Activated CD4-positive, alpha-beta memory T cell treated with anti-CD3 and anti-CD28 coated beads for 36 hours (primary cell): ENCODE measurements at places on chromosomes 12 and 14.

DNA sequence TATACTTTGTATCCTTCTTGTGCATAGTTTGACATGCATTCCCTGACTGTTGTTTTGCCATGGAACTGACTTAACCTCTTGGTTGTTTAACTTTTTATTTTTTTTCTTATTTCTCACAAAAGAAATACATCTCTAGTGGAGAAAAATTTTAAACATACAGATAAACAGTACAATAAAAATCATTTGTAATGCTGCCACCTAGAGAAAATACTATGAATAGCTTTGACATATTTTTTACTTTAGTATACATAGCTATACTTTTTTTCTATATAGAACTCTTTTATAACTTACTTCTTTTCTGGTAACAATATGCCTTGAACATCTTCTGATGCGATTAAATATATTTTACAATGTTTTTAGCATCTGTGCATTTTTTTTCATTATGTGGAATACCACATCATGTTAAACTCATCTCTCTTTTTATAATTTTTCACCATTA is 184.5 kb downstream of the AKAP6 start:
- no peak for DNase-seq

GRCh38 chr14:95163666-95164065 is 6.3 kb upstream of the DICER1 start:
- DNase-seq = no peak

GRCh38 chr12:107317751-107318555 is 224.6 kb upstream of the CRY1 start:
- peak; percentile 93 for DNase-seq

GRCh38 chr14:95663226-95663797 is 22.9 kb upstream of the TCL1B start:
- no peak for DNase-seq

DNA sequence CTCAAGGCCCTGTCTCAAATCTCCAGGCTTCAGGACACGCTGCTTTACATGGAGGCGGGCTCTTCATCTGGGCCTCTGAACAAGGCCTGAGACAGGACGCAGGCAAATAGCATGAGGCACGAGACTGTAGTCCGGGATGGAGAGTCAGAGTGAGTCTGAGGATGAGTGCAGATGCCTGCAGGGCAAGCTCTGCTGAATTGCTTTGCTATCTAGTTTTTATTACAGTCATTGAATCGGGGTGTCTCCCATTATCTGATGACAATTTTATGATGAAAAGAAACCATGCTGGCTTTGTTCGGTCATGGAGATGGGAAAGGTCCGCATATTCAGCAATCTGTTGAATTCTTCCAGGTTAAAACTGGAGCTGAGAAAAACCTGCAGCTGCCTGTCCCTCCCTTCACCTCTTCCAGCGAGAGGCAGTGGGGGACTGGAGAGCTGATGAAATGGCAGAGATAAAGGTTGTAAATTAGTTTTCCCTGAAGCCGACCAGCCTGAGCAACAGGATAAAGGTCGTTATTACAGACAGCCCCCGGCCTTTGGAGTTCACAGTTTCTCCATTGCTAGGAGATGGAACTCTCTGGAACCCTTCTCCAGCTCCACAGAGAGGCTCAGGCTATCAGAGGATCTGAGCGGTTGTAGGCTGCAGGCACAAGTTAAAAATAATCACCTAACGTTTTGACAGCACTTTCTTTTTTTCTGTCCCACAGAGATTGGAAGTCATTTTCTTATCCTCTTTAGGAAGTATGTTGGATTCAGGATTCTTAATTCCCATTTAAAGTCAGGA is 1.3 kb upstream of the ADGRD1 start:
- DNase-seq = no peak

DNA sequence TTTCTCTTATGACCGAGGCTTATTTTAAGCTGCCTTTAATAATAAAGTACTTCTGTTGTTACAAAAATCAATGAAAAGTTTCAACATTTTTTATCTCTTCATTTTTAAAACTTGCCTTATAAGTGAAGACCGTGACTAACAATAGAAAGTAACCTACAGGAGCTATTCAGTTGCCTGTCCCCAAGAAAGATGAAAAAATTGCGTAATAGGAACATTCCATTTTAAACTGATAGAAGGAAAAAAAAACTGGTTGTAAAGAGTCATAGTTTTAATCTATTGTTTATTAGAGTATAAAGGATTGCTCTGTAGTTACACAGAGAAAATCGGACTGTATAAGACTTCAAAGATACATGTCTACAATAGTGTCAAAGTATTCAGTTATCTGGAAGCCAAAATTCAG is 83.3 kb downstream of the DAAM1 start:
- DNase-seq = no peak

GRCh38 chr14:77804592-77804991 is 4.7 kb downstream of the ADCK1 start:
- DNase-seq = peak; percentile 61

DNA sequence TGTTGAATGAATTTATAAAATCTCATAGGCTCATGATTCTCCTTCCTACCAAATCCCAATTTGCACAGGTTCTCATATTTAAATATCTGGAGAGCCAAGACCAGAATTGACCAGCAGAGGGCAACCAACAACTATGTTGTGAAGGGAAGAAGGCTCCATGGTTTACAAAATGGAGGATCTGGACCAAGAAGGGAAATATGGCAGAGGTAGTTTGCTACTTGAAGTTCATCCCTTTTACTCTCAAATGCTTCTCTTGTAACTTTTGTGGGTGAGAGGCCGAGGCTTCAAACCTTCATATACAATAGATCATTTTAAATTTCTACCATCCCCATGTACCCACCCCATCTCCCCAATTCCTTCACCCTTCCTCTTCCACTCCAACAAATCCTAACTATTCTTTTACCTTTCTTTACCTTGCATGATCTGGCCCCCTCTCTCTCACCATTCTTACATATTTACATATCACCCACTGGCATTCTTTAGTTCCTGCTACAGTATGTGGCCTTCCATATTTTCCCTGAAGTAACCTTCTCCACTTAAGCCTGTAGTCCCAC is 3.8 kb upstream of the SMARCC2 start:
- DNase-seq = peak; percentile 81

- DNase-seq = no peak
These were observed 91.1 kb downstream of the CCDC60 start for GRCh38 chr12:119425623-119426022.

DNA sequence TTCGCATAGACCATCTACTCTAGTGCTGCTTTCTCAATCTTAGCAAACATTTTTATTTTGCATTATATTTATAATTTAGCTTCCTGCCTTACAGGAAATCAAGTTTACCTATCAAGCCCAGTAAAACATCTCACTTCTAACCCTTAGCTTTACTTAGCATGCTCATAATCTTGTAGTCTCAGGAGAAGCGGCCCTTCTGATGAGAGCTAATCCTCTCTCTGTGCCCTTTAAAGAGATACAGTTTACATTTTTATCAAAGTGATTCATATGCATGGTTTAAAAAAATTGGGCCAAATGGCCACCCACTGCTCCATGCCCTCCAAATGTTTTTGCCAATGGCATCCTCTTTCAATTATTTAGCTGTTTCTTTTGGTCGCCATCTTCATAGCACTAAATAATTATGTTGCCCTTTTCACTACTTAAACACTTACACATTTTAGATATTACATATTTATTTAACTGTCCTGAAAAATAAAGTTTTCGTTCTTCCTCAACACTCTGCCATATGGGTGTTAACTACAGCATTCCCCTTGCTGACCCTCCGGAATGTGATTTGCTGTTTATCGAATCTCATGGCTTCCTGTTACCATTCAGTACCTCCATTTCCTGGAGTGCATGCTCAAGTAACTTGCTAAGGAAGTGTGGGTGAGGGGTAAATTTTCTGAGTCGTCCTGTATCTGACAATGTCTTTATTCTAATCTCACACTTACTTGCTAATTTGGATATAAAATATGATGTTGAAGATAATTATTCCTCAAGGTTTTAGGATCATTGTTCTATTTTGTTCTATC is 29.3 kb downstream of the YLPM1 start:
- no peak for DNase-seq

GRCh38 chr12:9792185-9792900 is 31.6 kb upstream of the CD69 start:
- DNase-seq = no peak

DNA sequence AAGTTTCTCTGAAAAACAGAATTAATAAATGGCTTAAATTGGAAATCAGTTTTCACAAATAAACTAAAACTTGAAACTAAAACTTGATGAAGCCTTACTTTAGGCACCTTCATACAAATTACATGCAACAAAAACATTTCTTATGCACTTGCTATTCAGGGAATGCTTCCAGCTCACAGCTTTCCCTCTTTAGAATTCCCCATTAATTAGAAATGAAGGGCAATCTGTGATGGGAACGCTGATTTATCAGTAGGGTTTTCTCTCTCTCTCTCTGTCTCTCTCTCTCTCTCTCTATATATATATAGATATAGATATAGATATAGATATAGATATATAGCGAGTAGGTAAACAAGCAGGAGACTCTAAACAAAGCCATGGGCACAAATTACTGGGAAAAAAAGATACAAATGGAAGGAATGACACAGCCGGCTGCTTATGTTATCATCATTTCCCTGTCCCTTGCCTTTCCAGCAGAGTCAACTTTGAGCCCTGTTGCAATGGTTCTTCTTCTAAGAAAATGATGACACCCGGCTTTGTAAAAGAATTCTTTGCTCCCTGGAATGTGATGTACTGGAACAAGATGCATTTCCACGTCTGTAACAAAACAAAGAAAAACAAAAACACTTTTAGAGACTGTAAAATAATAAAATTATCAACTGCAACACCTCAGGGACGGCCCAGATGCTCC is 1121.6 kb upstream of the TMEM132C start:
- DNase-seq = no peak

- DNase-seq = no peak
These were observed 49.8 kb downstream of the NTS start for GRCh38 chr12:85923767-85924331.

GRCh38 chr12:25496098-25496587 is 56.9 kb downstream of the LMNTD1 start:
- DNase-seq = no peak

- DNase-seq = no peak
These were observed 11.3 kb downstream of the BDKRB1 start for GRCh38 chr14:96267336-96267735.

GRCh38 chr12:6960593-6961277 is 9.6 kb downstream of the PTPN6 start:
- DNase-seq = peak; percentile 74

DNA sequence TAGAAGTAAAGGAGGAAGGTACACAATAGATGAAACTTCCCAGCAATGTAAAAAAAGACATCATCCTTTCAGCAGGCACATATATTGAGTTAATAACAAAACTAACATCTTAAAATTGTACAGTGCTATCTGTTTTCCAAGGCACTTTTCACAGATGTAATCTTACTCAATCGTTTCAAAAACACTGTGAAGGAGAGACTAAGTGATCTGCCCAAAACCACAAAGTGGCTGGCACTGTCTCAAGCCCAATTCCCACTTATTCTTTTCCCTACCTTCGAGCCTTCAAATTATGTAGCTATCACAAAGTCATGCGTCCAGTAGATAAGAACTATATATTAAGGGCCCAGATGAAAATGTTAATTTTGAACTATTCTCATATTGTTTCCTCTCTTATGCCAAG is 193.6 kb upstream of the RASSF8 start:
- DNase-seq = no peak

GRCh38 chr12:123151457-123152454 is 866 bp upstream of the PITPNM2 start:
- no peak for DNase-seq

DNA sequence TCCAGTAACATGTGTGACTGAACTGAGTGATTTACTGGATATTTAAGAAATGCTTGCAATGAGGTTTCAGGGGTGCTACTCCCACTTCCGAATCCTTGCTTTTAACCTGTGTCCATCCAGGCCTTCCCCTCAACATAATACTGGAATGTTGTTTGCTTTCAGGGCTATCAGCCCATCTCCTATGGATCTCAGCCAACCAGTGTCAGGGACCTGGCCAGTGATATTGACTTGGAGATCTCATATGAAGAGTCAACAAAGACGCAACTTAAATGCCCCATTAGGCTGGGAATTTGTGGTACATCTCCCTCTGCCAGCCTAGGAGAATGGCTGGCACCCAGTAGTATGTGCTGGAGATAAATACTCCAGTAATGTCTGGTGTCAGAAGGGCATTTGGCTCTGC is 889 bp upstream of the IFT43 start:
- DNase-seq = no peak

GRCh38 chr14:75518625-75519024 is 3.6 kb upstream of the BATF start:
- DNase-seq = peak; percentile 75

- no peak for DNase-seq
These were observed 126.1 kb downstream of the SLC38A6 start for GRCh38 chr14:61106959-61107641.

GRCh38 chr14:29262979-29263378 is 496.4 kb downstream of the FOXG1 start:
- no peak for DNase-seq

DNA sequence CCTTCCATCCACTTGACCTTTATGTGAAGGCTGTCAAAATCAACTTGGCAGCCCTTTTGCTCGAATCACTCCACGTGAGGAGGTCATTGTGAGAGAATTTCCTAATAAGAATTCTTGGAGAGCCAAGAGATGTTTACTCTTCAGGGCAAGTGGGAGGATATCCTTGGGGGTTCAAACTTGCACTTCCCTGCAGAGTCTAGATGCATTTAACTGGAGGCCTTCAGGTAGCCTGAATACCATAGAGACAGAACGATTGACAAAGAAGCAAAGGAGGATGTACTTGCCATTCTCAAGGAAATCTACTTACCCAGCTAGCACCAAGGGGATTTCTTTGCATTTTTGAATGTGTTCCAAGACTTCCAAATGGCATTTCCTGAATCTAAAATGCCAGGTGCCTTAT is 1702.6 kb upstream of the FLRT2 start:
- DNase-seq = no peak

GRCh38 chr14:21104448-21105060 is 3.7 kb downstream of the TMEM253 start:
- peak; percentile 81 for DNase-seq

DNA sequence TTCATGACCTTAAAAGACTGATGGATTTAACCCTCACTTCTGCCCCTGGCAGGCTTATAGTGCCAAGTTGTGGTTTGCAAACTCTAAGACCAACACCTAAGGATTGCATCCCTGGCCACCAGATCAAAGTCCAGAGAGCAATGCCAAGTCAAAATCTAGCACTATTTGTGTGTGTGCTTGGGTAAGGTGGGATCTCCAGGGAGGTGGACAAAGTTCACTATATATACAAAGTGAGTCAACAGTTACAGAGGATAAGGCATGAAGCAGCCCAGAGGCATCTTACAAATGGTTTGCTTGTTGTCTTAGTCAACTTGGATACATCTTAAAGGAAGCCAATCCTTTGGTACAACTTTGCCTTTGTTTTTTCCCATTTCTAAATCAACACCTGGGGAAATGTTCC is 137.3 kb downstream of the MSRB3 start:
- DNase-seq = no peak

GRCh38 chr12:27436029-27436428 is 10.5 kb upstream of the SMCO2 start:
- no peak for DNase-seq

DNA sequence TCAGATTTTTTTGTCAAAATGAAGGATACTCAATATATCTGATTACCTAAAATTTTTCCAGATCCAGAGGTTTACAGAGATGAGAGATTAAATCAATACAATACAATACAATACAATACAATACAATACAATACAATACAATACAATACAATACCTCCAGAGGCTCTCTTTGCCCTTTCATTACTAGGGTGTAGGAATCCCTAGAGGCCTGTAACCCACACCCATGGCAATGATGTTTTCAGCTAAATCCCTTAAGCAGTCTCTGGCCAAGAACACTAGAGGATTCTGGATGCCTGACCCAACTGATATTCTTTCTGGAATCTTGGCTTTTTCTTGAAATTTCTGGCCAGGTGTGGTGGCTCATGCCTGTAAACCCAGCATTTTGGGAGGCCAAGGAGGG is 23.7 kb upstream of the AEBP2 start:
- DNase-seq = no peak
